ENCODE measurements at places on chromosomes 6 and 20. TPM values are rescaled to one million over a fixed set of nuclear protein-coding genes. Genes with fewer than 3 reads are reported as not detected.

Gene BTNL2
- not detected for total RNA-seq

Gene BPIFA1
- total RNA-seq, result not detected

Gene FILIP1
- total RNA-seq, result not detected

Gene PRSS16
- total RNA-seq, result 0.55 TPM

GRCh38 chr6:6482256-6482655 lies 106.3 kb upstream of the LY86 start:
- H3K27ac ChIP-seq, result no peak overlapping the region
- H3K27me3 ChIP-seq, result peaks cover 40% of the 10 kb centered on the region
- H3K36me3 ChIP-seq, result no peaks in the 10 kb centered on the region

- no peak overlapping the region for H3K27ac ChIP-seq
- peaks cover 2% of the 10 kb centered on the region for H3K4me1 ChIP-seq
- H3K27me3 ChIP-seq, result peaks cover 57% of the 10 kb centered on the region
- no peak for DNase-seq
- H3K4me3 ChIP-seq, result no peak overlapping the region
Observed at GRCh38 chr20:675033-675452, 559 bp downstream of the SCRT2 start.

- H3K27me3 ChIP-seq, result no peaks in the 10 kb centered on the region
- no peak overlapping the region for H3K4me3 ChIP-seq
- H3K36me3 ChIP-seq, result no peaks in the 10 kb centered on the region
- DNase-seq, result no peak
- H3K4me1 ChIP-seq, result no peaks in the 10 kb centered on the region
Observed at GRCh38 chr6:4664117-4664626, 112.0 kb upstream of the CDYL start.

DNA sequence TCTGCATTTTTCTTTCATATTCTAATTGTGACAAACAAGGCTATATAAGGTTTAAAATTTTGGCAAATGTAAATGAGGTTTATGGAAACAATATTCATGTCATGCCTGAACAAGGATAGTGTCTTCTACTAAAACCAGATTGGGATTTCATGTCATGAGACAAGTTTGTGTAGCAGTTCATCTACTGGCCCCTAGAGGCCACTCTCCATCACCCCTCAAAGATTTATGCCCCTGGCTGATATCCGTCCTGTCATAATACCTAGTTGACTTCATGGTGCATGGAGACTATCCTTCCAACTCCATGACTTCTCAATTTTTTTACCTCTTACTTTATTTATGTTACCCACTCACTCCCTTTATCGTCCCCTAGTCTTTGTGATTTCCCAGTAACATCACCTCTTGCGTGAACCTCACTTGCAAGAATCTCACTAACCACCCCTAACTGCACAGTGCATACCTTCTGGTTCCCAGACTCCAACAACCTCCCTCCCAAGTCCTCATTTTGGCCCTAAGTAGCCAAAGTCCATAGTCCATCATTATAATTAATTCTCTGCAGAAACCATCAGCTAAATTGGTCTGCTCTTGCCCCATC lies 179.8 kb downstream of the TASP1 start:
- DNase-seq, result no peak
- no peaks in the 10 kb centered on the region for H3K36me3 ChIP-seq
- peaks cover 2% of the 10 kb centered on the region for H3K4me1 ChIP-seq
- no peaks in the 10 kb centered on the region for H3K27me3 ChIP-seq
- no peak overlapping the region for H3K4me3 ChIP-seq

- peaks cover 29% of the 10 kb centered on the region for H3K4me1 ChIP-seq
- no peak for DNase-seq
- H3K4me3 ChIP-seq, result no peak overlapping the region
- H3K27me3 ChIP-seq, result peaks cover 8% of the 10 kb centered on the region
- no peak overlapping the region for H3K27ac ChIP-seq
- H3K36me3 ChIP-seq, result no peaks in the 10 kb centered on the region
Observed at GRCh38 chr6:158848490-158848895, 29.3 kb upstream of the EZR start.

DNA sequence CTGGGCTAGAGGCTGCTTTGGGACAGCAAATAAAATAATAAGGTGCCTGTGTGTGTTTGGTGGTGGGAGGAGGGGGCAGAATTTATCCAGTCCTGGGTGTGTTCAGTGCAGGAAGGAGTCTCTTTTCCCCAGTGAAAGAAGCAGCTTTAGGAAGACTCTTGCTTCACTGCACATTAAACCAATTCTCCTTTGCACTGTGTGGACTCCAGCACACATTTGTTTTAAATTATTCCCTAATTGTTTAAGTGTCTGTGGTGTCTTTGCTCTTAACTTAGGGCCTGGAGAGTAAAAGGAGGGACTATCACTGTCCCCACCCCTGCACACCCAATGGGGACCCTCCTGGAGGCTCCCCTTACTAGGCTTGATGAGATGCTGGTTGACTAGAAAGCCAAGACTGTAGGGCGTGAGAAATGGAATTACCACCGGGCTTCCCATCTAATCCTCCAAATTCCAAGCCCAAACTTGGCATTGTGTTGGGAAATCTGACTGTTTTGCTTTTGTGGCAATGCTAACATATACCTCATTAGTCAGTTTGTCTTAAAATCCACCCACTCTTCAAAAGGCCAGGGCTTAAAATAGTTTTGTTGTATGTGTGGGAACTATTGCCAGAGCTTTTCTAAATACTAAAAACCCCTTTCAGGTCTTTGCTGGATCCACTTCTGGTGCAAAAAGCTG lies 13.5 kb upstream of the DAAM2 start:
- H3K27ac ChIP-seq, result no peak overlapping the region
- no peaks in the 10 kb centered on the region for H3K36me3 ChIP-seq
- no peak for DNase-seq
- H3K4me1 ChIP-seq, result no peaks in the 10 kb centered on the region
- peaks cover 3% of the 10 kb centered on the region for H3K27me3 ChIP-seq

DNA sequence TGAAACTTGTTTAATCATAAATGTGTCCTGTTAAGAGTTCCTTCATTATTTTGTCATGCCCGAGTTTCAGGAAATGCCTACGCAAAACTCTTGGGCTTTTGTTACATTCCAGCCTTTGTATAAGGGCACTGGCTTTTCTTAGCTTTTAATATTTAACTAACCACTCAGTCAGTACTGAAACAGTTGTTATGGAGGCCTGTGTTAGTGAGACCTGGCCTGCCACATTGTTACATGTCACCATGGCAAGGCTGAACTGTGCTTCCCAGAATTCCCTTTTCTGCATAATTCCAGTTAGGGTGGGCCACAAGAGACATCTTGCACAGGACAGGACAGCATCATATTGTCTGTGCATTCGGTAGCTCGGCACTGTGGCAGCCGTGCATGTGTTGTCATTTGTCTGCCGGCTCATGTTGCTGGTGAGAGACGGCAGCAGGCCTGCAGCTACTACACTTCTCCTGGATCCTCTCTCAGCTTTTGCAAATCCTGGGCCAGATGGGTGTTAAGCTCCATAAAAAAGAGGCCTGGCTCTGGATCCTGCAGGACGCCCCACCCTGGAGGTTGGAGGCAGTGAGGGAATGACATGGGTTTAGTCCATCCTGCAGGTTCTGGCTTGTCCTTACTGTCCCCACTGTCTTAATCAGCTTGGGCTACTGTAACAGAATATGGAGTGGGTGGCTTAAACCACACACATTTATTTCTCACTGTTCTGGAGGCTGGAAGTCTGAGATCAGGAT lies 128.8 kb upstream of the DTNBP1 start:
- DNase-seq, result no peak
- no peak overlapping the region for H3K27ac ChIP-seq
- no peak overlapping the region for H3K4me3 ChIP-seq
- peaks cover 14% of the 10 kb centered on the region for H3K36me3 ChIP-seq
- peaks cover 2% of the 10 kb centered on the region for H3K4me1 ChIP-seq
- no peaks in the 10 kb centered on the region for H3K27me3 ChIP-seq

DNA sequence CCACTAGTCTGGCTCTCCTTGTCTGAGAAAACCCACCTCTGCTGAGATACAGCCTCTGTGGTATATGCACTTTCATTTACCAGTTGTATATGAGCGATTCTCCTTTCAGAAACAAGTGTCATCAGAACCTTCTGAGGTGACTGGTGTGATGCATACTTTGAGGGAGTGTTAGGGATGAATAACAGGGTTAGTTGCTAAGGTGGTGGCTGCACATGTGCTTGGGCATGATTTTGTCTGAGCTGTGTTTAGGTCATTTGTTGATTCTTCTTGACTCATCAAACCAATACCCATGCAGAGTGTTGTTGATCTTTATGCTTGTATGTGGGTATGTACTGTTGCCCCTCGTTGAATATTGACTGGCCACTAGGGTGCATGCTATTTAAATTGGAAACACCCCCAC lies 25.7 kb downstream of the DTD1 start:
- no peaks in the 10 kb centered on the region for H3K27me3 ChIP-seq
- H3K36me3 ChIP-seq, result no peaks in the 10 kb centered on the region
- no peak overlapping the region for H3K4me3 ChIP-seq
- DNase-seq, result no peak
- H3K27ac ChIP-seq, result no peak overlapping the region
- peaks cover 2% of the 10 kb centered on the region for H3K4me1 ChIP-seq

GRCh38 chr6:158047127-158047518 lies 65.5 kb downstream of the SYNJ2 start:
- H3K4me1 ChIP-seq, result peaks cover 18% of the 10 kb centered on the region
- H3K27ac ChIP-seq, result peak overlapping the region; percentile 84
- peaks cover 41% of the 10 kb centered on the region for H3K36me3 ChIP-seq
- no peaks in the 10 kb centered on the region for H3K27me3 ChIP-seq
- peak; percentile 40 for DNase-seq

DNA sequence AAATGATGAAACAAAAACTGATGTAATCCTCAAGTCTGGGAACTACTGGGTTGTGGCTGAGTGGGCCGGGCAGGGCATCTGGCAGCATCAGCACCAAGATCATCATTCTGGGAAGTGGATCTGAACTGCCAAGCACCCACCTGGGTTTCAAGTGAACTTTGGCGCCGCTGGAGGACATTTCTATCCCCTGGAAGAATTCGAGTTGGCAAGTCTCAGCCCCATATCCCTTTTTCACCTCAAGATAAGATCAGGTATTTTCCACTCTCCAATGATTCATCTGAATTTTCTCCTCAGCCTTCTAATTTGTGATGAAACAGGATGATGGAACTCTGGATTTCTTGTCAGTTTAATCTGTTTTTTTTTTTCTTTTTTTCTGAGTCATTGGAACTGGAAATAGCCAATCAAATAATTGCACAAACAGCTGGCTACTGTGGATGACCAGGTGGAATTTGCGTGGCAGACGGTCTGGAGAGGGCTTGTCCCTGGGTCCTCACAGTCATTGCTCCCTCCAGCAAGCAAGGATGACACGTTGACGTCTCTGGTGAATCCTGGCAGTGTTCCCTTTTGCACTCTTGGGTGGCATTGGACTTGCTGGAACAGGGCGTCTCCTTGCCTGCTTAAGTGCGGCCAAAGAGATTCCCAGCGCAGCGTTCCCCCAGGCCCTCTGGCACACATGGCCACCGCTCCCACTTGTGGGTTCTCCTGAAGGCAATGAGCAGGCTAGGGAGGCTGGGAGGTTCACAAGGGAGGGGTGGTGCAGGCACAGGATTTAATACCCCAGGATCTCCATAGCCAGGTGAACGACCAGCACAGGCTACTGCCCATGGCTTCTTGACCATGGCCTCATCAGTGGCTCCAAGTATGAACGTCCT lies 80.4 kb downstream of the DHX35 start:
- H3K27ac ChIP-seq, result peak overlapping the region; percentile 24
- no peaks in the 10 kb centered on the region for H3K4me1 ChIP-seq
- H3K36me3 ChIP-seq, result peaks cover 36% of the 10 kb centered on the region
- no peak overlapping the region for H3K4me3 ChIP-seq
- H3K27me3 ChIP-seq, result no peaks in the 10 kb centered on the region

- no peak overlapping the region for H3K4me3 ChIP-seq
- no peaks in the 10 kb centered on the region for H3K27me3 ChIP-seq
- H3K36me3 ChIP-seq, result peaks cover 32% of the 10 kb centered on the region
- H3K27ac ChIP-seq, result no peak overlapping the region
- peaks cover 2% of the 10 kb centered on the region for H3K4me1 ChIP-seq
Observed at GRCh38 chr6:97150932-97151331, 132.1 kb downstream of the MMS22L start.

GRCh38 chr6:89022798-89023197 lies 57.8 kb upstream of the PNRC1 start:
- no peak overlapping the region for H3K4me3 ChIP-seq
- peaks cover 5% of the 10 kb centered on the region for H3K27me3 ChIP-seq
- H3K36me3 ChIP-seq, result no peaks in the 10 kb centered on the region
- no peak overlapping the region for H3K27ac ChIP-seq
- no peak for DNase-seq

- no peak overlapping the region for H3K4me3 ChIP-seq
- no peaks in the 10 kb centered on the region for H3K27me3 ChIP-seq
- no peaks in the 10 kb centered on the region for H3K36me3 ChIP-seq
- no peak overlapping the region for H3K27ac ChIP-seq
- H3K4me1 ChIP-seq, result no peaks in the 10 kb centered on the region
Observed at GRCh38 chr20:62230696-62231095, 7.6 kb upstream of the OSBPL2 start.

Data from activated T-helper 2 cell treated with anti-CD3 and anti-CD28 coated beads, Interferon-gamma antibody, Interleukin-2, Interleukin-4, amounts not matched to agents 10 μg/mL and 5 μg/mL and 100 μg/mL, durations not matched to agents 14 hours and 24 hours and 36 hours (primary cell).